CD14-positive monocyte (primary cell): ENCODE measurements at places on chromosomes 2 and 18. TPM values are rescaled to one million over a fixed set of nuclear protein-coding genes. Genes with fewer than 3 reads are reported as not detected.
A peak's percentile ranks its signal among the peaks of the same experiment; 100 is the strongest.

Gene CDH19
- not detected for polyA plus RNA-seq

DNA sequence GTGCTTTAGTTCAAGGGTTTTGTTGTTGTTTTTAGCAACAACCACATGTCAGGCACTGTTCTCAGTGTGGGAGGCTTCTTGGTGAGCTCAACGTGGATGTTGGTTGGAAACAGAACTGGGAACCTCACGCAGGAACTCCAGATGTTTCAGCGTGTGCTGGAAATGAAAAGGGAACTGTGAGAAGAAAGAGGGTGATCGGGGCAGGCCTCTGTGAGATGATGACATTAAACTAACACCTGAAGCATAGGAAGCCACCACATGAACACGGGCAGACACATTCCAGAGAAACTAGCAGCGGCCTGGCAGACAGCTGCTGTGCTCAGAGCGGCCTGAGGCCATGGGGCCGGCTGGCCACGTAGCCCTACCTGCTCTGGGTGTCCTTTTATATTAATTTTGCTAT is 66.4 kb downstream of the COA5 start:
- no peak overlapping the region for H3K27ac ChIP-seq
- H3K4me1 ChIP-seq: no peaks in the 10 kb centered on the region
- no peak overlapping the region for H3K4me3 ChIP-seq
- no peak for DNase-seq
- H3K27me3 ChIP-seq: no peaks in the 10 kb centered on the region

DNA sequence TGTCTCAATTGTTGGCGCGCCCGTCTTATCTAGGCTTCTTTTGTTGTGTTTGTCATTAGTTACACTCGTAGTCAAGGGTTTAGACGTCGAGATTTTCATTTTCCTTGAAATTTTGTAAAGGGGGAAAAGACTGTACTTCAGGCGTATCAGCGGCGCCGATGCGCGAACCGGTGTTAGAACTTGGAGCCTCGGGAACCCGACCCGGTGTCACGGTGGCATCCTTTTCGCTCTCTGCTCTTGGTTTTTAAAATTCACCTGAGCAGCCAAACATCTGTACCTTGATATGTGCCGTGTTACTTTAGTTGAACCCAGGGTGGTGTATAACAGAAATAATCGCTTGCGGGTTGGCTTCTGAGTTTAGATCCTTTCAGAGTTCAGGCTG is 643 bp downstream of the RMC1 start:
- no peaks in the 10 kb centered on the region for H3K27me3 ChIP-seq
- no peak for DNase-seq
- peak overlapping the region; percentile 88 for H3K27ac ChIP-seq
- peak overlapping the region; percentile 77 for H3K4me3 ChIP-seq
- peaks cover 49% of the 10 kb centered on the region for H3K4me1 ChIP-seq

GRCh38 chr2:71458413-71459083 is 5.2 kb downstream of the DYSF start:
- peaks cover 3% of the 10 kb centered on the region for H3K27me3 ChIP-seq
- H3K4me3 ChIP-seq: no peak overlapping the region
- H3K27ac ChIP-seq: peak overlapping the region; percentile 61

Gene STAT4
- polyA plus RNA-seq: 0.31 TPM

Gene TRABD2A
- polyA plus RNA-seq: 0.95 TPM

DNA sequence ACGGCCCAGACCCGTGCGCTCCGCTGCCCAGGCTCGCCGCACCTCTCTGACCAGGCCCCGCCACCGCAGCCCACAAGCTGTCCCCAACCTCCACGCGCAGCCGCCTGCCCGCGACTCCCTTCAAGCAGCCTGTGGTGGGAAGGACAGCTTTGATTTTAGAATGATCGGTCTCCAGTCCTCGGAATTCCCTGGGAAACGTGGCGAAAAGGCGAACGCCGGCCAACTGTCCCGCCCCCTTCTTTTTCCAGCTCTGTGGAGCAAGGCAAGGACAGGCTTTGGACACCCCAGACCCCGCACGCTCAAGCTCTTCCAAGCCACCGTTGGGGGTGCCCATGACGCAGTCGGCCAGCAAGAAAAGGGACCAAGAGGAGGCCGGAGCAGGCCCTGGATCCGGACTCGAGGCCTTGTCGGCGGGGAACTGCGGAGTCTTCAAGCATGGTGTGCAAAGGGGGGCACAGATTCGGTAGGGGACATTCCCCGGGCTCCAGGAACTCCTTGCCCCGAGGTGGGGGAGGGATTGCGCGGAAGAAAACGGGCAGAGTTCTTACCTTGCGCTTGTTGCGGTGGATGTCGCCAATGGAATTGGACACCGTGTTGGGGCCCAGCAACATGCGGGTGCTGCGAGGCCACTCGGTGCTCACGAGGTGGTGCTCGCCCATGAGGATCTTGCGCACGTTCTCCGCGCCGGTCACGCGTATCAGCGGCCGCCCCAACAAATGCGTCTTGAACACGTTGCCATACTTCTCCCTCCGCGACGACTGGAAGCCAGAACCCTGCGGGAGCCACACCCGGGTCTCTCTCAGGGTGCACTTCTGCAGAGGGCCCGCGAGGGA is 4.0 kb downstream of the CYP26B1 start:
- no peak overlapping the region for H3K4me3 ChIP-seq
- no peak for DNase-seq
- H3K27me3 ChIP-seq: peaks cover 43% of the 10 kb centered on the region
- H3K27ac ChIP-seq: no peak overlapping the region
- H3K36me3 ChIP-seq: no peaks in the 10 kb centered on the region
- peaks cover 11% of the 10 kb centered on the region for H3K4me1 ChIP-seq

DNA sequence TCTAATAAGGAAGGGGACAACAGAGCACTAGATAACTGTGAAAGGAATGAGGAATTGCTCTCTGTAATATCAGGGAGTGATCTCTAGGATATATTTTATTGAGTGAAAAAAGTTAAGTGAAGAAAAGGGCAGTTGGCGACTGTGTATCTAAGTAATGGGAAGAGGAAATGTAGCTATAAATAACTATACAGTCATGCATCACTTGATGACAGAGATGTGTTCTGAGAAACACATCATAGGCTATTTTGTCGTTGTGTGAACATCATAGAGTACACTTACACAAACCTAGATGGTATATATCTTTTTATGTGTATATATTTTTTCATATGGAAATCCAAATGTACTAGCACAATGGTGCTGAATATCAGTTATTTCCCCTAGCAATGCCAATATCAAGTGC is 329.3 kb downstream of the TXNL1 start:
- H3K36me3 ChIP-seq: no peaks in the 10 kb centered on the region
- H3K27ac ChIP-seq: no peak overlapping the region
- no peak for DNase-seq

Gene GALNT3
- polyA plus RNA-seq: 5.5 TPM

DNA sequence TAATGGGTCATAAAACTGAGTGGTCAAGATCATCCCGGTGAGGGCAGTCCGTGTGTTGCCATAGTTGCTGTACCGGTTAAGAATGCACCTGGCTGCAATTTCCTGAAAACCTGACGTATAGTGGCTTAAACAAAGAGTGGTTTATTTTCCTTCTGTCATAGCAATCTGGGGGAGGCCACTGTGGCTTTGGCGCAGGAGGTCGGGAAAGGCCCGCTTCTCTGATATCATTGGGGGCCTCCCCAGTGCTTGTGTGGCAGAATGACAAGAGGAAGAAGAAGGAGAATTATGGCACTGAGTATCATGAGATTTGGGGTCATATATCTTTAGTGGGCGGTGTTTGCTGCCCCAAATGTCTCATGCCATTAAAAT is 4.4 kb downstream of the C2orf92 start:
- no peaks in the 10 kb centered on the region for H3K27me3 ChIP-seq
- H3K4me1 ChIP-seq: no peaks in the 10 kb centered on the region
- no peak overlapping the region for H3K27ac ChIP-seq
- H3K36me3 ChIP-seq: no peaks in the 10 kb centered on the region
- no peak for DNase-seq

Gene FOXI3
- polyA plus RNA-seq: not detected

GRCh38 chr2:23268467-23269263 is 116.3 kb upstream of the KLHL29 start:
- no peaks in the 10 kb centered on the region for H3K27me3 ChIP-seq
- H3K27ac ChIP-seq: no peak overlapping the region
- DNase-seq: no peak
- H3K4me1 ChIP-seq: no peaks in the 10 kb centered on the region
- no peaks in the 10 kb centered on the region for H3K36me3 ChIP-seq

GRCh38 chr2:172072303-172072702 is 13.0 kb upstream of the DLX1 start:
- DNase-seq: no peak
- H3K4me1 ChIP-seq: no peaks in the 10 kb centered on the region
- H3K27ac ChIP-seq: no peak overlapping the region
- H3K36me3 ChIP-seq: no peaks in the 10 kb centered on the region

DNA sequence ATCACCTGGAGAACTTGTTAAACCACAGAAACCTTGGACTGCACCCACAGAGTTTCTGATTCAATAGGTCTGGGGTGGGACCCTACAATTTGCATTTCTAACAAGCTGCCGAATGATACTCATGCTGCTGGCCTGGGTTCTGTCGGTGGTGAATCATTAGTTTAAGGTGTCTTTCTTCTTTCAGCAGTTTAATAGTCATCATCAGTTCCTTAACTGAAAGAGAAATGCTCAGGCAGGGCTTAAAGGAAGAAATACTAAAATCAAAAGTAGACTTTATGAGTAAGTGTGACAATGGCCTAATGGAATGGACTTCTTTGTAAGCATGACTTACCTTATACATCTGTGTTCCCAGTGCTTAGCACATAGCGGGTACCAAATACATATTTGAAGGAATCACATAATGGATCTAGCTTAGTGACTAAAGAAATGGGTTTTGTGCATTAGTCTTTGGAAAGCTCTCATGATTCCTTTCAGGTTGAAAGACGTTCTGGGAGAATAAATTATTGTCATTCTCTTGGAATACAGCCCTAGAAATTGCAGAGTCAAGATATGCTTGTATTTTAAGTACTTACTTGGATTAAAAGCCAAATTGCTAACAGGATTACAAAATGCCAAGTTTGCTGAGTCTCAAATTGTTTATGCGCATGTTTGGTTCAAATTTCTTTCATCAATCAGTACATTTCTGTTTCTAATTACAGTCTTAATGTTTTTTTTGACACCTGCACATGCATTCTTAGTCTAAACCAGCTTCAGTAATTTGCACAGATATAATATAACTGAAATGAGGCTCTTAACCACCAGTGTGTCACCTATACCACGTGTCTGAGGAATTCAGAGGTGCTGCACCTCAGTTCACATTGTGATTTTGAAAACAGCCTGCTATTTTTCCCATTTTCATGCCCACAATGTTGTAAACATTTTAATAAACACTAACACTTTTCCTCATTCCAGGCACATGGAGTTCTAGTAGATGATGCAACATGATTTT is 220.3 kb upstream of the NRP2 start:
- H3K27ac ChIP-seq: no peak overlapping the region
- DNase-seq: no peak
- H3K4me1 ChIP-seq: no peaks in the 10 kb centered on the region
- no peak overlapping the region for H3K4me3 ChIP-seq

Gene CFAP65
- polyA plus RNA-seq: not detected in 2 replicates

GRCh38 chr2:122663620-122664019 is 908.2 kb downstream of the TSN start:
- H3K27ac ChIP-seq: no peak overlapping the region
- no peak for DNase-seq
- H3K4me3 ChIP-seq: no peak overlapping the region
- H3K27me3 ChIP-seq: peaks cover 14% of the 10 kb centered on the region
- no peaks in the 10 kb centered on the region for H3K36me3 ChIP-seq
- no peaks in the 10 kb centered on the region for H3K4me1 ChIP-seq

DNA sequence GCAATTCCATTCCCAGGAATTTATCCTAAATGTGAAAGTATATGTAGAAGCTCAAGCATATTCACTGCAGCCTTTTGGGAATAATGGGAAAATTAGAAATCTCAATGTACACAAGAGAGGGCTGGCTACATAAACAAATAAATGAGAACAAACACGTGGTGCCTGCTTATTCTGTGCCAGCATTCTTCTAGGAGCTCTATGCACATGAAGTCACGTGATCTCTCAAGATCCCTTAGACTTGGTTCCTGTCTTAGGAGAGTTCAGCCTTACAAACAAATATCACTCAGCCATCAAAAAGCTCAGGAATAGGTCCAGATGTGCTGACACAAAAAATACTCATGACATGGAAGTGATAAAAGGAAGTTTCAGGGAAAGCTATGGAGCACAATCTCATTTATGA is 92.9 kb upstream of the SP3 start:
- H3K27ac ChIP-seq: no peak overlapping the region
- no peak overlapping the region for H3K4me3 ChIP-seq
- peaks cover 8% of the 10 kb centered on the region for H3K4me1 ChIP-seq
- no peak for DNase-seq
- no peaks in the 10 kb centered on the region for H3K27me3 ChIP-seq

- H3K27ac ChIP-seq: no peak overlapping the region
- no peak for DNase-seq
- H3K36me3 ChIP-seq: no peaks in the 10 kb centered on the region
- no peaks in the 10 kb centered on the region for H3K27me3 ChIP-seq
These were observed 99.3 kb upstream of the DNAJC10 start for GRCh38 chr2:182616471-182617393.

DNA sequence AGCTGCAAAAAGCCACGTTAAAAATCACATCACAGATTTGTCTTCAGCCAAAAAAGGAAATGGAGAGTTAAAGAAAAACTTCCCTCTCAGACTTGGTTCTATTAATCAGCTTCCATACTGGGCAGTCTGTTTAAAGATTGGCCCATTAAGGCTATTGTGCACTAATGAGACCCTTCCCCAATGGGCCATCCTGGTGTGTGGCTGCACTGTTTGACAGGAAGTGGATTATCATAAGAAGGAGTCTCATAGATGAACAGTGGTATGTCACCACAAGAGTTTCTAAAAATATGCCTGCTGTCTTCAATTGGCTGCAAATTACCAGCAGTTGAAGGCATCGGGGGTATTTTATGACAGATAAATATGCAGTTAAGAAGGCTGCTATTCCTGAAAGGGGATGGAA is 247.6 kb upstream of the THSD7B start:
- H3K27me3 ChIP-seq: no peaks in the 10 kb centered on the region
- no peak overlapping the region for H3K4me3 ChIP-seq
- no peaks in the 10 kb centered on the region for H3K36me3 ChIP-seq
- H3K27ac ChIP-seq: no peak overlapping the region
- DNase-seq: no peak
- no peaks in the 10 kb centered on the region for H3K4me1 ChIP-seq

GRCh38 chr2:189350540-189351209 is 90.6 kb upstream of the WDR75 start:
- H3K27me3 ChIP-seq: no peaks in the 10 kb centered on the region
- DNase-seq: no peak
- H3K36me3 ChIP-seq: no peaks in the 10 kb centered on the region
- H3K27ac ChIP-seq: no peak overlapping the region
- H3K4me3 ChIP-seq: no peak overlapping the region

- no peak for DNase-seq
- no peaks in the 10 kb centered on the region for H3K4me1 ChIP-seq
- H3K27me3 ChIP-seq: no peaks in the 10 kb centered on the region
- no peak overlapping the region for H3K27ac ChIP-seq
- H3K4me3 ChIP-seq: no peak overlapping the region
These were observed 49.5 kb upstream of the BCL11A start for GRCh38 chr2:60602828-60603532.

DNA sequence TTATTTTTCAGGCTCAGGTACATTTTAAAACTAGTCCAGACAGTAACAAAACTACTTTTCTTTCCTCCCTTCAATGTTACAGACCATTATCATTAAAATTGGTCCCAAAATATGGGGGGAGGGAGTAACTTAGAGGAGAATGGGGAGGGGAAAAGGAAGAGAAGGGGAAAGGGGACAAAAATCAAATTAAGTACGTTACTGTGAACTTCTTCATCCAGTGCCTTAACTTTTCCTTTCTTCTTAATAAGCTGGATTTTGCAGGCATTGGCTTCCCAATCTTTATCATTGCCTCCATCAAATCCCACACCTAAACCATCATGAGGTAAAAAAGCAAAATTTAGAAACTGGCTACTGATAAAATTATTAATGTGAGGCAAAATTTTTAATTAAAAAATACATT is 17.2 kb downstream of the GFPT1 start:
- no peak overlapping the region for H3K4me3 ChIP-seq
- no peaks in the 10 kb centered on the region for H3K4me1 ChIP-seq
- H3K27me3 ChIP-seq: no peaks in the 10 kb centered on the region
- H3K27ac ChIP-seq: no peak overlapping the region
